ENCODE measurements at places on chromosomes 6 and 20.

- DNase-seq, result no peak
Observed at GRCh38 chr6:116450185-116450710, 10.9 kb upstream of the CALHM6 start.

DNA sequence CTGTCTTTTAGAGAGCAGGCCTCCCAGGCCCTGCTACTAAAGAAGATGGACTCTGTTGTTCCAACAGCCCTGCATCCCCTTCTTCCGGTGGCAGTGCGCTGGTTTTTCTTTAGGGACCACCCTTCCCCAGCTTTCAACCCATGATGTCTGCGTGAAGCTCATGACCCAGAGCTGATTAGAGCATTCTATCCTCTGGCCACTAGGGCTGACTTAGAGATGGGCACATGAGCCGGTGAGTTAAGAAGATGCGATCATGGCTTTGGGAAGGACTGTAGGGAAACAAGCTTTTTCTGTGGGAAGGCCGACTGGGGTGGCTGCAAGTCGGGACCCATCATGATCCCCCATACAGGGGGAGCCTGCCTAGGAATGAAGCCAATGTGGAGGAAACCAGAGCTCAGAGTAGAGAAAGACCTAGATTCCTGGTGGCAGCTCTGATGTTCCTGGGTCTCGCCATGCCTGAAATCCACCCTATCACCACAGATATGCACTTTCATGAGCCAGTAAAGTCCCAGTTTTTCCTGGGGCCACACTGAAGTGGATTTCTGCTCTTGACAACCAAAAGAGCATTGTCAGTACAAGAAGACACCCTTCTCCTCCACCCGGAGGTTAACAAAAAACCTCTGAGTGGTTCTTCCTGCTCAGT lies 29.1 kb upstream of the STX16 start:
- DNase-seq, result no peak

DNA sequence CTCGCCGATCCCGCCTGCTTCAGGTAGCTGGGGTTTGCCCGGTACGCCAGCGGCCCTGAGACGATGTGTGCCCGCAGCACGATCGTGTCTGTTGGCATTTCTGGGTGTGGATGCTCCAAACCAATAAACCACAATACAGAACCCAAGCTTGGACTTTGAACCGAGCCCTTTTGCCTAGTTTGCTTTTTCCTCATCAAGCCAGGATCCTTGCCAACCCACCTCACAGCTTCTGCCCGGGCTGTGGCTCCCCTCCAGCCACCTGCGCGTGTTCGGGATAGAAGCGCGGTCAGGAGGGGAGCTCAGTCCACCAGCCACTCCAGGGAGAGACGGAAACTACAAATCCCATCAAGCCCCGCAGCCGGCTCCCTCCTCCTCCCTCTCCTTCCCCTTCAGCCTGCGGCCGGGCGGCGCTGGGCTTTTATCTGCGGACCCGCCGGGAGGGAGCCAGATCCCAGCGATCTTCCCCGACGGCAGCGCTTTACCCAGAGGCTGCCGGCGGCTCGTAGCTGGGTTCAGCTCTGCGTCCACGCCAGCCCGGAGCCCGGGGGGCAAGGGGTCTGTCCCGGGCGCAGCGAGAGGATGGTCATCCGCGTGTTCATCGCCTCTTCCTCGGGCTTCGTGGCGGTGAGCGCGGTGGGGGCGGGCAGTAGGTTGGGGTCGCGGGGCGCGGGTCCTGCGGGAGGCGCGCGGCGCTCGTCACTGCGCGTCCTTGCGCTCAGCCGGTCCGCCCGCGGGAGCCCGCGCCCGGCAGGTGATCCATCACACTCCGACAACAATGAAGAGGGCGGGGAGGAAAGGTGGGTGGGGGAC lies at the start of gene SH3BGRL2:
Gene SH3BGRL2, plus strand, starts transcription at position 447 of the 810 bp plus-strand sequence. Its CDS starts 133 bp downstream, at position 580.
- peak; percentile 6 for DNase-seq

GRCh38 chr6:162468326-162468725 lies 259.2 kb downstream of the PRKN start:
- DNase-seq, result no peak

GRCh38 chr6:150036081-150036480 lies 10.7 kb upstream of the RAET1L start:
- no peak for DNase-seq

DNA sequence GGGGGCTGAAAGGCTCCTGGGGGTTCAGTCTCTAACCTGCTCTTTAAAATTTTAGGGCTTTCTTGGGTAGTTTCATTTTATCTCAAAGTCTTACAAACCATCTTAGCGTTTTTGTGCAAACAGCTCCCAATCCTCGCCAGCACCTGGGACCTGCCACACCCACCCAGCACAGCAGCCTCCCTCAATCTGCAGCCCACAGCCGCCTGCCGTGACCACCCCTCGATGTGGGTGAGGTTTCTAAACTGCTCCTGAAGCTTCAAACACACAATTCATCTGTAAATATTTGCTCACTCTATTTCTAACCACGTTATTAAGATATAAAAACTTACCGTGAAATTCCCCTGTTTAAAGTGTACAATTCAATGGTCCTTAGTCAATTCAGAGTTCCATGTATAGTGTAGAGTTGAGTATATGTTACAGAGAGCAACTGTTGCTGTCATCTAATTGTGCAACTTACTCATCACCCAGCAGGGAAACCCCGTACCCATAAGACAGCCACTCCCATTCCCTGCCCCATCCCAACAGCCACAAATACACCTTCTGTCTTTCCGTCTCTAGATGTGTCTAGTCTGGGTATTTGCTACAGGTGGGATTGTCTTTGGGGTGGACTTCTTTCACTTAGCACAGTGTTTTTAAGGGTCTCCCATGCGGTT lies 381.0 kb downstream of the TAF4 start:
- DNase-seq, result no peak

Measured in activated gamma-delta T cell (primary cell).